Lung microvascular endothelial cell (primary cell): ENCODE measurements at places on chromosomes 2 and 18.
A peak's percentile ranks its signal among the peaks of the same experiment; 100 is the strongest.

DNA sequence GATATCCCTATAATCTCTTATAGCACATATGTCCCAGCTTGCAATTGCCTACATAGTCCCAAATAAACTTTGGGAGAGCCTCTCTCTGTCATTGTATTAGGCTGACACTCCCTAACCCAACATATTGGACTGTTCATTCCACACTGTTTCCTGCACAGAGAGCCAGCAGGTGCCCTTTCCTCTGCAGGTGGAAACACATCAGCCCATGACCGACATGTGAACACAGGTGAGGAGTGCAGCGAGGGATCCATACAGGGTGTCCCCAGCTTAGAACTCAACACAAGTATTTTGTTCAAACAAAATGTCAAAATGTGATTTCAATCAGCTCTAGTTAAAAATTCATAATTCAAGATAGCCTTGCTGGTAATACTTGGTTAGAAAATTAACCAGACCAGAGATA is 49.9 kb upstream of the TPO start:
- no peak for DNase-seq

DNA sequence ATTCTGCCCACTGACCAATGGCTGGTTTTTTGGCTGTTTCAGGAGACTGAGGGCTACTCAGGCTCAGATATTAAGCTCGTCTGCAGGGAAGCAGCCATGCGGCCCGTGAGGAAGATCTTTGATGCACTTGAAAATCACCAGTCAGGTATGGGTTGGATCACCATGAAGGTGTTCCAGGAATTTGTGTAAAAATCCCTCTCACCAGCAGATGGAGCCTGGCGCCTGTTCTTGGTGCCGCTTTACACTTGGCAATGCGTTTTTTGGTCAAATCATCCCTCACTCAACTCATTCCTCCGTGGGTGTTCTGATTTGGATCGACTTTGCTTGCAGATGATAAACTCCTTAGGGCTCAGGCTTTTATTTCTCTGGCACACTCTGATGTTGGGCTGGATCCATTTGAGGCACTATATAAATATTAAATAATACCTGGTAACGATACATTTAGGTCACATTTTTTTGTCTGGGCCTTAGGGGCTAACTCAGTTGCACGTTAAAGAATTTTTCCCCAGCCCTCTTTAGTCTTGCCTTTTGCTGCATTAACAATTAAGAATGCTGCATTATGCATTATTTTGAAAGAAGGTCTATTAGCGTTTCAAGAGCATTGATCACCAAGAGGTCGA is 50.0 kb downstream of the HDHD2 start:
- peak; percentile 69 for DNase-seq

DNA sequence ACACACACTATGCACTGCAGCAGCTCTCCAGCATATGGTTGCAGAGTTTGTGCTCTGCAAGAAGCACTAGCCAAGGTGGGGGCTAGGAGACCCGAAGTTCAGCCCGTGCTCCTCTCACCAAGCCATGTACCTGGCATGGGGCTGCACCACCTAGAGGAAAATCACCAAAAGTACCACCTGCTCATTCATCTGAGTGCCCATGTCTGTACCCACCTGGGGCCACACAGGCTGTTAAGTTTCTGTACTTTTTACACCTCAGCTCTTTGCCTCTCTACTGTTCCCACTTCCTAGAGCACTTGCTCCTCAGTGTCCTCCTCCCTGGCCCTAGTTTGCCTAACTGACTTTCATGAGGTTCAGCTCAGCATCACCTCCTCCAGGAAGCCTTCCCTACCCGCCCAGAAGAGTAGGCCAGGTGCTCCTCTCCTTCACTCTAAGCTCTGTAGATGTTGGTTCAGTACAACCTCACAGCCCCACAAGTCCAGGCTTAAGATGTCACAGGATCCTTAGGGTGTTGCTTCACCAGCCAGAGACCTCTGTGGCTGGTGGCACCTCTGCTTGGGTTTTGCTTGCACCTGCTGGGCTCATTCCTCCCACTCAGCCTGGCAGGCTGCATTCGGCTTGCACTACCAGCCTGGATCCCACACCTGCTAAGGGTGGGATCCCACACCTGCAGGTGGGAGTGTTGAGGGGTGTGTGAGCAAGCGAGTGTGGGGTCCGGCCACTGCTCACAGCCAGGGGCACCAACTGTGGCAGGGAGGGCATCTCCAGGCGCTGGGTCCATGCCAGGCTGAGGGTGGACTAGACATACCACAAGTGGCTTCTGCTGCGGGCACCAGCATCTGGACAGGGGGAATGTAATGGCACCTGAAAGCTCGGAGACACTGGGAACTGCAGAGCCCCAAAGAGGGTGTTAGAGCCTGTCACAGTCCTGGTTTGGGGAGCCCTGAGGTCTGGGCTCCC is 10.2 kb upstream of the TFCP2L1 start:
- no peak for DNase-seq

DNA sequence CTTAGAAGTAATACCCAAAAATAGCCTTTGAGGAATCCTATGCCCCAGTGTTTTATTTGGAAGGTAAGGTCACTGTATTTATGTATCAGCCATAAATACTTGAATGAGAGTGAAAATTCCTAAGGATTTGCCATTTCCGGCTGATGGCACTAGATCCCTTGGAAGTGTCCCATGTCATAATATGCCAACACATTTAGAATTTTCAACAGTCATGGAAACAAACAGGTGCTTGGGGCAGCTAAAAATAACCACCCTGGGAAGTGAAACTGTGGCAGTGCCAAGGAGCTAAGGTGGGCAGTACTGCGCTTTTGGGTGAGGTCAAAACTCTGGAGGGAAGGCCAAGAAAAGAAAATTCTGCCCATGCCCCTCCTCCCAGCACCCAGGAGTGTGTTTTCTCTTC is 80.2 kb downstream of the TCF7L1 start:
- no peak for DNase-seq

DNA sequence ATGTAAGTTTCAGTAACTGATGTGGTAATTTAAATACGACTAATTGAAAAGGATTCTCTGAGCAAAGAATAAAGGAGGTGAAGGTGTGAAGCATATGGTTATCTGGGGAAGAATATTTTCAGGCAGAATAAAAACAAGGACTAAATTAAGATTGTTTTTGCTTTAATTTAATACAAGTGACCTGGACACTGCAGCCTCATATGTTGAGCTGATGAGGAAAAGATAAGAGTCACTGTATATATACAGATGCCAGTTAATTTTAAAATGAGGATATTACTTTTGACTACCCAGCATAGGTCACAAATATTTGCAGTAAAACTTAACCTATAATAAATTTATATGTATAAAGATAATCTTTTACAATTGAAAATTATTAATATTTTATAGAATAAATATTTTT is 47.8 kb upstream of the LRP1B start:
- no peak for DNase-seq

GRCh38 chr2:177633111-177633510 is 240.5 kb downstream of the AGPS start:
- no peak for DNase-seq

DNA sequence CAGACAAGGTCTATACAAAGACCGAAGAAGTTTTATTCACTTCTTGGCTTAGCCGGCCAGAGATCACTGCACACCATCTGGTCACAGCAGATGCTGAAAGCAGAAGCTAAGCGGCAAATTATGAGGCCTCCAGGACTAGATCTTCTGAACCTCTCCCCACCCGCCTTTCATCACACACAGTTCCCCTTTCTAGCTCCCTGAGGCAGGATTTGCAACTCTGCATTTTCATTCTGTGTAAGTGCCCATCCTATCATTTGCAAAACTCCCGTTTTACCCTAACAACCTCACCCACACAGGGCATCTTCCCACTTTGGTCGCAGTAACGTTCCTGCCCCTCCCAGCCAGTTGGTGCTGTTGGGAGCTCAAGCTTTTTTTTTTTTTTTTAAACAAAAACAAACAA is 3.1 kb upstream of the MOB1A start:
- DNase-seq, result no peak

- DNase-seq, result no peak
These were observed 7.2 kb downstream of the SLC66A2 start for GRCh38 chr18:79944126-79944731.
